Stimulated activated CD4-positive, alpha-beta T cell treated with anti-CD3 and anti-CD28 coated beads, Interleukin-1b, Interleukin-23, amount 100 ng/mL, for 24 hours (primary cell): ENCODE measurements at places on chromosomes 5 and 9.

- no peak for DNase-seq
These were observed 3.5 kb downstream of the HEMGN start for GRCh38 chr9:97934321-97935115.

DNA sequence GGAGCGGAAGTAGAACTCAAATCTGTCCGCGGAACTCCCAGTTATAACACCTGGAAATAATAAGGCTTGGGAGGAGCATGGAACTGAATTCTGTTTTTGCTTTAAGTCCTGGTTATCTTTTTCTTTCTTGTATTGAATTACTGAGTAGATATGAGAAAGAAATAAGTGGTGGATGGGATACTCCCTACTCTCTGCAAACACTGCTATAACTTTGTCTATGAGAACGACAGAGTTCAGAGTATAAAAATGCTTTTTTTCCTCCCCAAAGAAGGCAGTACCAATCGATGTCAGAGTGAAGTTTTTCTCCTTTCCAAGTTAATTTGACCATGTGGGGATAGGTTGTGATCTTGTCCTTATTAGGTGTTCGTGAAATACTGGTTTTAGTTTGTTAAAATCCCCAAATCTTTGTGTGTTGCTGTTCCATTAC, 1.2 kb downstream of the RIC1 start:
- no peak for DNase-seq

DNA sequence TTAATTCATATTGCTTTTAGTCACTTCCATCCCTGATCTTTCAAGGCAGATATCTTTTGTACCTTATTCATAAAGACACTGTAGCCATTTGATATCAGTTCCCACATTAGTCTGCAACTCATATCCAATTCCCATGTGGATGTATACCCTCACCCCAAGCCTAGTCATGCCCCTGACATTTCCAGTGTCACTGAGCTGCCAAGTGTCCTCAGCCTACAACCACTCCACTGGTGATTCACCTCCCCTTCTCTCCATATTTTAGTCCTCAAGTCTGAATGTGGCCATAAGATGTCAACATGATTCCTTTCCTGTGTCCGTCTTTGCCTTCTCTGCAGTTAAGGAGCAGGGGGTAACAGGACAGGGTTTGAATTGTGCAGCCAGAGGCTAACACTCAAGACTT, 346.9 kb downstream of the RAB3C start:
- no peak for DNase-seq

- no peak for DNase-seq
These were observed 18.7 kb downstream of the CPLX2 start for GRCh38 chr5:175889910-175890684.

DNA sequence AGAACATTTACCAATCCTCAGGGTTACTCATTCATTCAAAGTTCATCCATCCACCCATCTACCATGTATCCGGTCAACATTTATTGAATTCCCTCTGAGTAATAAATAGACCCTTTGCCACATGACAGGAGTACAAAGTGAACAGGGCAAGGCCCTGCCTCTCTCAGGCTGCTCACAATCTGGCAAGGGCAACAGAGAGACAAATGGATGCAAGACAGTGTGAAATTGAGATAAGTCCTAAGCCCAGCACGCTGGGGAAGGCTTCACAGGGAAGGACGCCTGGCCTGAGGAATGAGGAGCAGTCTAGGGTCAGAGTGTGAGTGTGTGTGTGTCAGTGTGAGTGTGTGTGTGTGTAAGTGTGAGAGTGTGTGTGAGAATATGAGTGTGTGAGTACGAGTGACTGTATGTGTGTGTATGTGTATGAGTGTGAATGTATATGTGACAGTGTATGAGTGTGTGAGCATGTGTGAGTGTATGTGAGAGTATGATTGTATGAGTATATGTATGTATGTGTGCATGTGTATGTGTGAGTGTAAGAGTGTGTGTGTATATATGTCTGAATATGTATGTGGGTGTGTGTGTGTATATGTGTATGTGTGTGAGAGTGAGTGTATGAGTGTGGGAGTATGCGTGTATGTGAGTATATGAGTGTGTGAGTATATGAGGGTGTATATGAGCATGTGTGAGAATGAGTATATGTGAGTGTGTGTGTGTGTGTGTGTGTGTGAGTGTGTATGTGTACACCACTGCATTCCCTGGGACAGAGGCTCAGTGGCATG, 145.6 kb downstream of the FSTL4 start:
- no peak for DNase-seq

DNA sequence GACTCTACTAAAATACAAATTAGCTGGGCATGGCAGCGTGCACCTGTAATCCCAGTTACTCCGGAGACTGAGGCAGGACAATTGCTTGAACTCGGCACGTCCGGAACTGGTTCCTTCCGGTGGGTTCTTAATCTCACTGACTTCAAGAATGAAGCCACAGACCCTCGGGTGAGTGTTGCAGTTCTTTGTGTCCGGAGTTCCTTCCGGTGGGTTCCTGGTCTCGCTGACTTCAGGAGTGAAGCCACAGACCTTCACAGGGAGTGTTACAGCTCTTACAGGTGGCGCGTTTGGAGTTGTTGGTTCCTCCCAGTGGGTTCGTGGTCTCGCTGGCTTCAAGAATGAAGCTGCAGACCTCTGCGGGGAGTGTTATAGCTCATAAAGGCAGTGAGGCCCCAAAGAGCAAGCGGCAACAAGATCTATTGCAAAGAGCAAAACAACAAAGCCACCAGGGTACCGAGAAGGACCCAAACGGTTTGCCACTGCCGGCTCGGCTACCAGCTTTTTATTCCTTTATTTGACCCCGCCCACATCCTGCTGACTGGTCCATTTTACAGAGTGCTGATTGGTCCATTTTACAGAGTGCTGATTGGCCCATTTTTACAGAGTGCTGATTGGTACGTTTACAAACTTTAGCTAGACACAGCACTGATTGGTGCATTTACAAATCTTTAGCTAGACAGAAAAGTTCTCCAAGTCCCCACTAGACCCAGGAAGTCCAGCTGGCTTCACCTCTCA, 28.6 kb upstream of the SLC6A19 start:
- DNase-seq = no peak

DNA sequence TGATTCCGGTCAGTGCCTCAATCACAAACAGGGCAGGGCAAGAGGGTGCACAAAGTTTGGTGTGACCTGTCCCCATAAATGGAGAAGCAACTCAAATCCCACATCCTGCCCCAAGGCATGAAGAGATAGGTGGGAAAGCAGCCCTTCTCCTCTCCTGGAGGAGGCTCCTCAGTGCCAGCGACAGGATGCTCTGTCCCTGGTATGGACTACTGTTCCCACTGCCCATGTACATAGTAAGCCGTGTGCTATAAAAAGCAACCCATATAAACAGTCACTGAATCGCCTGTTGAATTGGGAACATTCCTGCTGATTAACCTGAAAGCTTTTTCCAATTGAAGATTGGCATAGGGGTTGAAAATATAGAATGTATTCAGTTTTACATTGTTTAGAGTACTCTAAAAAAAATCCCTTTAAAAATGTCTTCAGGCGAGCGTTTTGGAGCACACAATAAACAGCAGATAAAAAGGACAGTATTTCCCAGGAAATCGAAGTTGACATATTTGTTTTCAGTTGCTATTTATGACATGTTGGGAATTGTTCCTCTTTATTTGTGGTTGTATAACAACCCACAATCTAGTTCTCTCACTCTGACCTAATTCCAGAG, 513.9 kb downstream of the DIRAS2 start:
- DNase-seq = no peak

DNA sequence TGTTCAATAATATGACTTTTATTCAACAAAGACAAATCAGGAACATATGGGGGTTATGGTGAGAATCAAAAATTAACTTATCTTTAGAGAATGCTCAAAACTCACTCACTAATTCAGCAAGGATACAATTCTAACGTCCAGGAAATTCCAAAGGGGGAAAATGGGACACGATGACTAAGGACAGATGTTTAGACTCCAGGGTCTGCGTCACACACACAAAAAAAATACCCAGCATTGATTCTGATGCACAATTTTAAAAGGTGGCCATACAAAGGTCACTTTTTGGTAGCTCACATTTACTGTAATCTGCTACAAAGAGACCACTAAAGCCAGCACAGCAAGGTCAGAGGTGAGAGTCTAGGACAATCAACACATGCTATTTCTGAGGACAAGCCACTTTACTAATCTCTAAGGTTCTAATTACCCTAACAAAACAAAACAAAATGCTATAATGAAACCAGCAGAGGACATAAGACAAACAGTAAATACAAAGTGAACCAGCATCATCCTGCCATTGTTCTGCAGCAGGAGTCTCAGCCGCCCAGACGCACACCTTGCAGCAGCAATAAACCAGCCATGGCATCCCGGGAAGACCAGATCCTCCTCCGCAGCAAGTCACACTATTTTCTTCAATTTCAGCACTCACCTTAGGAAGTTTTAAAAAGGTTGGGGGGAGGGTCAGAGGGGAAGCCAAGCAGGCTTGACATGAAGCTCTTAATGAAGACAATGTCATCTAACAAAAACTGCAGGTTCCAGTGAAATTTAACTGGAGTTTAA, 57.8 kb downstream of the TTC39B start:
- DNase-seq = no peak

DNA sequence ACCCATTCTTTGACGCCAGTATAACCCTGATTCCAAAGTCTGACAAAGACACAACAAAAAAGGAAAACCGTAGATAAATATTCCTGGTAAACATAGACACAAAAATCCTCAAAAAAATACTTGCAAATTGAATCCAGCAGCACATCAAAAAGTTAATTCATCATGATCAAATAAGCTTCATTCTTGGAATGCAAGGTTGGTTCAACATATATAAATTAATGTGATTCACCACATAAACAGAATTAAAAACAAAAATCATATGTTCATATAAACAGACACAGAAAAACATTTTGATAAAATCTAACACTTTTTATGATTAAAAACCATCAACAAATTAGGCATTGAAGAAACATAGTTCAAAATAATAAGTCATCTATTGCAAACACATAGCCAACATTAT, 324.2 kb upstream of the TRPC7 start:
- DNase-seq = no peak

GRCh38 chr9:125258160-125258785, 3.4 kb upstream of the GAPVD1 start:
- no peak for DNase-seq

DNA sequence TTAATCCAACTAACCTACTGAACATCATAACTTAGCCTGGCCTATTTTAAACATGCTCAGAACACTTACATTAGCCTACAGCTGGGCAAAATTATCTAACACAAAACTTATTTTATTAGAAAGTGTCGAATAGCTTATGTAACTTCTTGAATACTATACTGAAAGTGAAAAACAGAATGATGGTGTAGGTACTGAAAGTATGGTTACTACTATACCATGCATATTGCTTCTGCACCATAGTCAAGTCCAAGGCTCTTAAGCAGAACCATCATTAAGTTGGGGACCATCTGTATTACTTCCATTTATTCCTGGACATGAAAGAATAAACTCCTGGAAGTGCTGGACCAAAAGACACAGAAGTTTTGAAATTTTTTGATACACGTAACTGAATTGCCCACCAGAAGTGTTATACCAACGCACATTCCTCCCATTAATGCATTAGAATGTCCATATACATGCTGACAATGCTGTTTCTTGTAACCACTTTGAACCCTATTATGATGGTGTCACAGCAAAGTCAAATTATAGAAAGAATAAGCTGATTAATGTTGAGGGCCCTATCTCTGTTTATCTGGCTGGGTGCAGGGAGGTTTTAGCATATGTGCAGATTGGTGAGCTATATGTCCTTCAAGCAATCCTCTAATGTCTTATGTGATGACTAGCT, 375.7 kb downstream of the ACTL7B start:
- no peak for DNase-seq

DNA sequence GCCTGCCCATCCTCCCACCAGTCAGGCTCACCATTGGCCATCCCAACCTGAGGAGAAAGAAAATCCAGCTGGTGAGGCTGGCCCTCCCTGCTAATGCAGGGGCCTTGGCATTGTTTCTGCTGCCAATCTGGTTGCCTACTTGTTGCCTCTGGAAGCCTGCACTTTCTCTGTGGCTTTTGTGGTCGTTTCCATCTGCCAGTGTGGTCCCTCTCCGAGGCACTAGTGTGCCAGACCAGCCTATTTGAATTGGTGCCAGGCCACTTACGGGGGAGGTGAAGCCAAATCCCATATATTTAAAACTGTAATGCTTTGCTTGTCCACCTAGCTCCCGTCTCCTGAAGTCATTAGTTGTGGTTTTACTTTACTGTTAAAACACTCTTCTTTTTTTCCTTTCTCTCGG, 213.4 kb upstream of the ADAMTSL1 start:
- DNase-seq = no peak

DNA sequence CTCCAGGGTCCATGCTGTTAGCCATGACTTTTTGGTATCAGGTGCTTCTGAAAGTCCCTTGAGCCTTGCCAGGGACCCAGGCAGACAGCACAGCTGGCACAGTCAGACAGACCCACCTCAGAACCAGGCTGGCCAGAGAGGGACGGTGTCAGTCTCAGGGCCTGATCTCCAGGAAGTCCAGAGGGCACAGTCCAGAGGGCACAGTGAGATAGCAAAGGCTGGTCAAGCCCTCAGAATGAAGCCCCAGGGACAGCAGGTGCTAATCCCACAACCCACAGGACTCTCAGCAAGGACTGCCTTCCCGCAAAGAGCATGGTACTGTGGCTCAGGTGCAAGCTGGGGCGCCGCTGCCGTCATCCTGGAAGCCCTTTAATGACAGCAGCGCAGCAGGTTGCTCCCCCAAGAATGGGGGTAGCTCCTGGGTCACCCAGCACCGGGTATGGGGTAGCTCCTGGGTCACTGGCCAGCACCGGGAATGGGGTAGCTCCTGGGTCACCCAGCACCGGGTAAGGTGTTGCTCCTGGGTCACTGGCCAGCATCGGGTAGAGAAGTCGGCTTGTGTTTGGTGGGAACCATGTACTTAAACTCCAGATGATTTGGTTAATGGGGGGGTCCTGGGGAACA, 105.6 kb upstream of the PHYKPL start:
- DNase-seq = no peak

- no peak for DNase-seq
These were observed 74.5 kb downstream of the C7 start for GRCh38 chr5:40983781-40984180.
